ENCODE measurements at places on chromosomes 5 and 9. TPM values are rescaled to one million over a fixed set of nuclear protein-coding genes. Genes with fewer than 3 reads are reported as not detected.

Gene CXCL14
- not detected for total RNA-seq

Gene PAEP
- not detected for total RNA-seq

Gene MOB3B
- total RNA-seq = 2.3 TPM

Gene DCTN4
- total RNA-seq = 56.4 TPM

Gene CARD9
- total RNA-seq = 1.7 TPM

Gene TEX48
- not detected for total RNA-seq

Gene ZNG1C
- total RNA-seq = 52.1 TPM

Gene SUSD1
- 2.5 TPM for total RNA-seq

Gene MLANA
- total RNA-seq = not detected

Gene RNF183
- not detected for total RNA-seq

DNA sequence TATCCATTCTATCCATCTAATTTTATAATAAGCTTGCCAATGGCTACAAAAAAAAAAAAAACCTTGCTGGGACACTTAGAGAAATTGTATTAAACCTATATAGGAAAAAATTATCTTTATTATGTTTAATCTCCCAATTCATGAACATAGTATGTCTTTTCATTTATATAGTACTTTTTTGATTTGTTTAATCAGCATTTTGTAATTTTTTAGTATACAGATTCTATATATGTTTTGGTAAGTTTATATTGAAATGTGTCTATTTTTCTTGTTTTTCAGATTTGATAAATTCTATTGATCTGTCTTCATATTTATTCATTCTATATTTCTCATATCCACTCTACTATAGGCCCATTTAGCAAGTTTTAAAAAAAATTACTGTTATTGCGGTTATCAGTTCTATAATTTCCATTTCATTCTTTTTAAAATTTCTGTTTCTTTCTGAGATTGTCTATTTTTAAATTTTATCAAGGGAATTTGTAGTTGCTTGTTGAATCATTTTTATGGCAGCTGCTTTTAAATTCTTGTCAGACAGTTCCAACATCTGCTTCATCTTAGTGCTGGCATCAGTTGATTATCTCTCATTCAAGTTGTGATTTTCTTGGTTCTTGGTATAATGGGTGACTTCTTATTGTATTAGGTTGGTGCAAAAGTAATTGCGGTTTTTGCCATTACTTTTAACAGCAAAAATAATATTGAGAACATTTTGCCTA lies 170.1 kb upstream of the S1PR3 start:
- DNase-seq = no peak

GRCh38 chr5:169029661-169030274 lies 271.2 kb downstream of the SLIT3 start:
- DNase-seq = no peak

- peak; percentile 8 for DNase-seq
These were observed 247.4 kb upstream of the RASA1 start for GRCh38 chr5:87020099-87020934.

DNA sequence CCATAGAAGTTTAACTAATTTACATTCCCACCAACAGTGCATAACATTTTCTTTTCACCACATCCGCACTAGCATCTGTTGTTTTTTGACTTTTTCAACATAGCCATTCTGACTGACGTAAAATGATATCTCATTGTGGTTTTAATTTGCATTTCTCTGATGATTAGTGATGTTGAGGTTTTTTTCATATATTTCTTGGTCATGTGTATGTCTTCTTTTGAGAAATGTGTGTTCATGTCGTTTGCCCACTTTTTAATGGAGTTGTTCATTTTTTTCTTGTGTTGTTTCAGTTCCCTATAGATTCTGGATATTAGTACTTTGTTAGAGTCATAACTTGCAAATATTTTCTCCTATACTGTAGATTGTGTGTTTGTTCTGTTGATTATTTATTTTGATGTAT lies 163.4 kb downstream of the FER start:
- DNase-seq = no peak

GRCh38 chr5:65880496-65881072 lies 45.8 kb upstream of the ERBIN start:
- DNase-seq = no peak

GRCh38 chr5:135864503-135865435 lies 30.3 kb downstream of the SLC25A48 start:
- no peak for DNase-seq

- DNase-seq = peak; percentile 97
These were observed at the start of gene DYNC2I2 for GRCh38 chr9:128656416-128657343. TSS of gene DYNC2I2 (minus strand) at chr9:128656847. CDS start at chr9:128656726, 121 bp downstream.

GRCh38 chr5:14191325-14191724 lies 48.2 kb downstream of the TRIO start:
- no peak for DNase-seq

GRCh38 chr9:108919517-108919916 lies 14.4 kb downstream of the ELP1 start:
- DNase-seq = no peak

- DNase-seq = no peak
These were observed 29.6 kb downstream of the SAR1B start for GRCh38 chr5:134603059-134603458.

- peak; percentile 28 for DNase-seq
These were observed 98.2 kb downstream of the DAP start for GRCh38 chr5:10662661-10663488.

DNA sequence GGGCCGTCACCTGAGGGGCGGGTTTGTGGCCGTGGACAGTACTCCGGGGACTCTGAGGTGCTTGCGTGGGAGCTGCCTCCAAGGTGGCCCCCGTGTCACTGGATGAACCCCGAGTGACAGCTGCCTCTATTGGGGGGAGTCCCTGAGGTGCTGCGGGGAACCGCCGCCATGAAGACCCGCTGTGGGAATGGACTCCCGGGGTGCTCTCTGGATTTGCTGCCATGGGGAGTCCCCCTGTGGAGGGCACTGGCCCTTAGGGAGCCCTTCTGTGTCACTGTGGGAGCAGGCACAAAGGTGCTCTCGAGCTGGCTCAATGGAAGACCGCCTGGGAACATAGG lies 100.2 kb upstream of the CCL21 start:
- no peak for DNase-seq

DNA sequence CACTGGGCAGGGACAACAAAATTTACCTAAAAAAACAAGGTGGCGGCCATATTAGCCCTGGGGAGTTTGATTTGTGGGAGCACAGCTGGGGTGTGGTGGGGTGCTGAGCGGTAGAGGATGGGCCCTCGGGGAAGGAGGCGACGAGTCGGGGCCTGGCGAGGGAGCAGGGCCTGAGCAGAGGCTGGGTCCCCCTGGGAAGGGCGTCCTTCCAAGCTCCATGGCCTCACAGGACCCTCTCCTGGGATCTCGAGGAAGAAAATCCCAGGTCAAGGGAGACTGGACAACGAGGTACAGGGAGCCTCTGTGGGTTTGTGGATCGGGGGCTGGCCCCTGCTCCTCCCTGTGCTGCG lies 165.5 kb downstream of the CACNA1B start:
- no peak for DNase-seq

- no peak for DNase-seq
These were observed 316.6 kb downstream of the AGTPBP1 start for GRCh38 chr9:85425153-85425611.

- DNase-seq = no peak
These were observed 184.0 kb downstream of the CNTLN start for GRCh38 chr9:17318821-17319320.

- no peak for DNase-seq
These were observed 19.5 kb upstream of the MXD3 start for GRCh38 chr5:177330991-177331842.

GRCh38 chr5:176818391-176819098 lies 8.2 kb downstream of the UNC5A start:
- no peak for DNase-seq

DNA sequence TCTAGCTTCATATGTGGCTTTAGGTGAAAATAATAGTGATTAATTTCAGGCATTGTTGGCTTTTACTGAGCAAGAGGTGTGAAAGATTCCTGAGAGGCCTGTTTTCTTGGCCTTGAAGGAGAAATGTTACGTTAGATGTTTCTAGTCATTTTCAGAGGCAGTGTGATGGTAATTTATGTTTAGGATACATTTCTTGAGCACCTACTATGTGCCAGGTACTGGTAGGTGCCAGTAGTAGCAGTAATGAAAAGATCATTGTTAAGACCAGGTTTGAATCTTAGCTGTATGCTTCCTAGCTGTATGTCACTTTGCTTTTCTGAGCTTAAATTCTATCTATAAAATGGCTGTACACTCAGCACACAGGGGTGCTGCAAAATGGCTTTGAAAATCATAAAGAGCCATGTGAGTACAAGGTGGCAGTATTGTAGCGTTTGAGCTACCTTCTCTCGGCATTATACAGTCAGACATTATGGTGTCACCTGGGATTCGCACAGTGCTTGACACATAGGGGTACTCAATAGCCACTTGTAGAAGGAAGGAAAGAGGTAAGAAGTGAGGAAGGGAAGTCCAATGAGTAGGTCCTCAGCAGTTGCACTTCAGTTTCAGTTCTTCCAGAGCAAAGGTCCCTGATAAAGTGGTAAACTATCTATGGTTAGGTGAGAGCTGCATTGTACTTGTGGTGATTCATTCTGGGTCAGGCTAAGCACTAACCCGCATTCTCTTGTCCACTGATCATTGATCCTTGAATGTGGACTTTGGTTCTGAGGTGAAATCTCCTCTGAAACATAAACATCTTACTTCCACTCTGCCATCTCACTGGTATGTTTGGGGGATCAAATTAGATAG lies 166.5 kb upstream of the NR3C1 start:
- no peak for DNase-seq

DNA sequence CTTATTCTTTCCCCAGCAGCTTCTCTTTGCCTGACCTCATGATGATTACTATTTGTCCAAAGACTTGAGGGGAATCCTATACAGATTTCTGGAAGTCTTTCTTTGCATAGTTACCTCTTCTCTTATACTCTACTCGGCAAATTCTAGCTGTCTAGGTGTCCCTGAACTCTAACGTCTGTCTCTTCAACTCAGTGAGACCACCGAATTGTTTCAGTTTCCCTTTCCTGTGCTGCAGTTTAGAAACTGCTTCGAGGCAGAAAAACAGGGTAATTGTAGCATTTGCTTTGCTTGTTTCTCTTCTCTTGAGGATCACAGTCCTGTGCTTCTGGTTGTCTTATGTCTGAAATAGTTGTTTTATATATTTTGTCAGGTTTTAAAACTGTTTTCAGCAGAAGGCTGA lies 14.8 kb downstream of the LVRN start:
- no peak for DNase-seq

GRCh38 chr9:2036844-2037243 lies 21.7 kb downstream of the SMARCA2 start:
- DNase-seq = no peak

DNA sequence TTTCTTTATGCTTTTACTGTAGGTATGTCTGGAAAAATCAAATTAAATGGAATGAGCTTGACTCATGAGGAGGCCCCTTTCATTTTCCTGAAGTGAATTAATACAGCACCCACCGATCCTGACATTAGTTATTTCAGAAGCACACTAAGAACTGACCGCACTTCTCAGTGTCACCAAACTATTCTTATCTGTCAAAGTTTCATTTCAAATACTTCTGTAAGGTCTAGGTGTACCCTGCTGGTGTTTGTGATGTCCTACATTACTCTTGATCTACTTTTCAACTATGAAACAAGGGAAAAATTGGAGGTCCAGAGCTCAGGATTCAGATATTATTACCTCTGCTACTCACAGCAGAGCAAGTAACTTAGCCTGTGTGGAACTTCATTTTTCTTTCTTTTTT lies 1.8 kb upstream of the TEK start:
- DNase-seq = no peak

DNA sequence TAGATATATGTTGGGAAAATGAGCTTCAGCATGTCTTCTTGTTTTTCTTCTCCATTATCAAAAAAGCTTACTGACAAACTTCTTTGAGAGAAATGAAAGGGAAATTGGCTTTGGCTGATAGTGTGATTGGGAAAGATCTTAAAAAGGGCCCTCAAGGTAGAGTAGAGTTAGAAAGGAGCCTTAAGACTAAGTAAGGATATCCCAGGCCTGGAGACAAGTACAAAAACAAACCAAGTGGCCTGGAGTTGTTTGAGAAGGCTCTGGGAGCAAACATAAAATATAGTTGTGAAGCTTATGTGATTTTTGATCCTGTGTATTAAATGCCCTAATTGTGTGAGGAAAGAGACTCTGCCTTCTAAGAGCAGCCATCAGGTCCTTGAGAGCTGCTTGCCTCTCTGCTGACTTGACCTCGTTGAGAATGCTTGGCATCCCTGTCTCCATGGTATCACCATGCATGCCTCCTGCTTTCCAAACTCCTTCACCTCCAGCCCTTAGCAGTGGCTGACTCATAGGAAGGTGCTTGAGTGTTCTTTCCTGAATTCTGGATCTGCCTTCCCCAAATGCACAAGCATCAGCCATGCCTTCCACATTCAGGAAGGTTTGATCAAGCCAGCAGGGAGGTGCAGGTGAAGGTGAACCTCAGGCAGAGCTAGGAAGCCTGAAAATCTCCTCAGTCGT lies 78.9 kb downstream of the SMARCA2 start:
- DNase-seq = no peak

DNA sequence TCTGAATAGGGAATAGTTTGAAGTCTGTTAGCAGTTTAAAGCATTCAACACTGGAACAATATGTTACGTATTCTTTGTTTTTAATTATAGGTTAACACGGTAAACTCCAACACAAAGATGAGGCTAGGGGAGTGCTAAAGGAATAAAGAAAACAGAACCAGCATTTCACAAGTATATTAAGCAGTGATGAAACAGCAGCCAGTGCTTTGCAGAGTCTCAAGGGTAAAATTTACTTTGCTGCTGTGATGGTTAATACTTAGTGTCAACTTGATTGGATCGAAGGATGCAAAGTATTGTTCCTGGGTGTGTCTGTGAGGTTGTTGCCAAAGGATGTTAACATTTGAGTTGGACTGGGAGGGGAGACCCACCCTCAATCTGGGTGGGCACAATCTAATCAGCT lies 30.0 kb upstream of the GSN start:
- DNase-seq = no peak

DNA sequence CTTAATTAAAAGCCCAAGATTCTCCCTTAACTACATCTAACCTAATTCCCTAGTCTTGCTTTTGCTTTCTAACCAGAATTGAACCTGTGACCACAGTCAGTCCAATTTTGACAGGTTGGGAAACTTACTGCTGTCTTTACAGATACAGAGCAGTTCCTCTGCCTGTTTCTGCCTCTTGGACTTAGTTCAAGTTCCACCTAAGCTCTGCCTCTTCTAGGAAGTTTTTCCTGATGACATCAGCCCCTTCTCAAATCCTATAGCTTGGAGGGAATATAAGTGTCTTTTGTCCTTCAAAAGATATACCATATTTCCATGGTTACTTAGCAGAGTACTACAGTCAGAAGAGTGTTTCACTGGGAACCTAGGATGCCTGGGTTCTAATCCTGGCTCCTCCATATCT lies 31.7 kb downstream of the BRINP1 start:
- DNase-seq = no peak

DNA sequence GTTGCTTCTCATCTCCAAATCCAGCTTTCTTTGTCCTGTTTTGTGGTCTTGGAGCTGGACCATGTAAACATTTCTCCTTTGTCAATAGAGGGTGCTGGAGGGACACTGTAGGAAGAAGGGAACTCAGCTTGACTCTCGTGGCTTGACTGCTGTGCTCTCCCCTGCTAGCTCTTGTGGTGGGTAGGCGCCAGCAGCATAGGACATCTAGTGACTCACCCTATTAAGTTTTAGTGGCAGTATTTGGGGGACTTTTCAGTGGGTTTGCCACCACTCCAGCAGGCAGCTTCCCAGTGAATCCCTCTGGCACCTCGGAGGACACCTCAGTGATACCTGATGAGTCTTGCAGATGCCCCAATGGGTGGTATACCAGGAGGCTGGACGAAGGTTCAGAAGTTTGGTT lies 97.8 kb downstream of the TSSK1B start:
- DNase-seq = no peak
